Forelimb muscle (tissue), 1 donor: ENCODE measurements at places on chromosomes 16 and 17.

DNA sequence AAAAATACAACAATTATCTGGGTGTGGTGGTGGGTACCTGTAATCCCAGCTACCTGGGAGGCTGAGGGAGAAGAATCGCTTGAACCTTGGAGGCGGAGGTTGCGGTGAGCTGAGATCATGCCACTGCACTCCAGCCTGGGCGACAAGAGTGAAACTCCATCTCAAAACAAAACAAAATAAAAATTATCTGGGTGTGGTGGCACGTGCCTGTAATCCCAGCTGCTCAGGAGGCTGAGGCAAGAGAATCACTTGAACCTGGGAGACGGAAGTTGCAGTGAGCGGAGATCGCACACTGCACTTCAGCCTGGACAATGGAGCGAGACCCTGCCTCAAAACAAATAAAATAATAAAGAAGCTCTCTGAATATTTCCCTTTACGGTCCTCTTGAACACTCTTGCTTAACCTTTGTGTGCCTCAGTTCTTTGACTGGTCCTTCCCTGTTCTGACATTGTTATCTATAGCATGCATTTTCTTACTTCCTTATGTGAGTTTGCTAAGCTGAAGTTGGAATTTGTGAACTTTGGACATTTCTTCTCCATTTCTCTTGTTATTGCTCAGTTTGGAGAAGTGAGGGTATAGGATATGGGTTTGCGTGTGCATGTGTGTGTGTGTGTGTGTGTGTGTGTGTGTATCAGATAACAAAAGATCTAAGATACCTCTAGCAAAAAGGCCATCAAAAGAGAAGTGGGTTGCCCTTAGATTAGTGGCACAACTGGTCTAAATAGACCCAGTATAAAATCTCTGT is 29.7 kb upstream of the WSB1 start:
- no peak for DNase-seq

DNA sequence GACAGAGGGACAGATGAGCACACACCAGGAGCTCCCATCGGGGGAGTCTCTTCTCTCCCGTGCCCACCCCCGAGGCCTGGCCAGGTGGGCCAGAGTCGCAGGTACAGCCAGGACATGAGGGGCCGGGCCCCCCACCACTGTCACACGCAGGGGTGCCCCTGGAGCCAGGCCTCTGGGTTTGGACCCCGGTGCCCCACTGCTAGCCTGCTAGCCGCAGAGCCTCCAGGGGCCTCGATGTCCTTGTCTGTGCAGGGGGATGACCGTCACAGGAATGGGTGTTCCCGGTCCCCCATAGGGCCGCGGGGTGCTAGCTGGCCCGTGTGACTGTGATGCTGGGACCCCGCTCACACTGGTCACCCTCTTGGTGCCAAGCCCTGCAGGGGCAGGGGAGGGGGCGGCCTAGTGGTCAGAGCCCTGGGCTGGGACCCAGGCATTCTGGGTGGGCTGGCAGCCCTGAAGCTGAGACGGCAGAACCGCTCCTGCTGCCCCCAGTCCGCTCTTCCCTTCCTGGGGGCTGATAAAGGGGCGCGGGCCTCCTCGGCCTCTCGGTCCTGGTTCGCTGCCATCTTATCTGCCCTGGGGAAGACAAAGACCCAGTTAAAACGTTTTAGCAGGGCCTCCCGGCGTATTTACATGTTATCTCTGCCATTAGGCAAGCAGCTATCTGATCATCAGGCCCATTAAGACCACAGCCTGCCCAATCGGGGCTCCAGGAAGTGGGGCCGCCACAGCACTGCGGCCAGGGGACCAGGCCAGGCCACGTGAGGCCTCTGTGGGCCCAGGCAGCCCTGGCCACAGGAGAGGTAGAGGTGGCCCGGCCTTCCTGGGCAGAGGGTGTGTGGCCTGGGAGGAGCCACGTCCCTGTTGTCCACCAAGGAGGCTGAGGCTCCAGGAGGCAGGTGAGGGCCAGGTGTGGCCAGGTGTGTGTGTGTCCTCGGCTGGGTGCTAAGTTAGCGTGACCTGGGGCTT is 57.2 kb upstream of the ZC3H18 start:
- no peak for DNase-seq

DNA sequence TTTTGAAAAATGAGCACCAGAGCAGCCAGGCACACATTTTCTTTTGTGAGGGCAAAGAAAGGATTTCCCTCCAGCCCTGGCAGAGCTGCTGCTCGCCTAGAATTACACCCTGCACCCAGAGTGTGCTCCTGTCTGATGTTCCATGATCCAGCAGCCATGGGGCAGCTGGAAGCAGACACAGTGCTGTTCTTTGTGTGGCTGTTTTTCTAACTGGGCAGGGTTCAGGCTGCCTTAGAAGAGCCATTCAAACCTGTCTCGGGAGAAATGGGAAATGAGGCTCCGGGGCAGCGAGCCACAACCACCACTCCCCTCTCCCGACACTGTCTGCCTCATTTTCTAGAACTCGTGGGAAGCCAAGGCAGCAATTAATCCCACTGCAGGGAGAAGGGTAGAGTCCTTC is 28.9 kb downstream of the LITAF start:
- DNase-seq, result no peak

GRCh38 chr17:74715144-74715543 is 2.4 kb upstream of the CD300LF start:
- DNase-seq, result no peak

- DNase-seq, result no peak
Measured at GRCh38 chr17:42087042-42087701, 11.1 kb downstream of the ZNF385C start.

DNA sequence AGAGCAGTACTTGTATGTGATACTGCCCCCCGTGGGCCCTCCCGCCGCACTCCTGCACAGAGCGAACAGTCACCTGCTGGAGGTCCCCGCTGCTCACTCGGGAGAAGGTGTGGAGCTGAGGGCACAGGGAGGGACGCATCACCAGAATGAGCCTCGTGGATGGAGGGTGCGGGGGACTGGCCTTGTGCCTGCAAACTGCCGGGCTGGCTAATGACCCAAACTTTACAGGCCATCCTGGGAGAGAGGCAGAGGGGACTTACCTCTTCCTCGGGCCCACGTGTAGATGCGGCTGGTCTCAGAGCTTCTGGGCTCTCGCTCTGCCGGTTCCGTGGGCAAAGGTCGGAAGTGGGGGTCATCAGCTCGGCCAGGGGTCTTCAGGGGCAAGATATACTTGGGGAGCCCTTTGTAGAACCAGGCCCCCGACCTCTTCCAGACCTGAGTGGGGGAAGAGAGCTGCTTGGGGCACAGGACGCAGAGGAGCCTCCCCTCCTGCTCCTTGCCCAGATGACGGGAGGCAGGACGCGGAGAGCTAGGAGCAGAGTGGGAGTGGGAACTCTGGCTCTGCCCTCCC is 65.5 kb upstream of the DOC2B start:
- no peak for DNase-seq

DNA sequence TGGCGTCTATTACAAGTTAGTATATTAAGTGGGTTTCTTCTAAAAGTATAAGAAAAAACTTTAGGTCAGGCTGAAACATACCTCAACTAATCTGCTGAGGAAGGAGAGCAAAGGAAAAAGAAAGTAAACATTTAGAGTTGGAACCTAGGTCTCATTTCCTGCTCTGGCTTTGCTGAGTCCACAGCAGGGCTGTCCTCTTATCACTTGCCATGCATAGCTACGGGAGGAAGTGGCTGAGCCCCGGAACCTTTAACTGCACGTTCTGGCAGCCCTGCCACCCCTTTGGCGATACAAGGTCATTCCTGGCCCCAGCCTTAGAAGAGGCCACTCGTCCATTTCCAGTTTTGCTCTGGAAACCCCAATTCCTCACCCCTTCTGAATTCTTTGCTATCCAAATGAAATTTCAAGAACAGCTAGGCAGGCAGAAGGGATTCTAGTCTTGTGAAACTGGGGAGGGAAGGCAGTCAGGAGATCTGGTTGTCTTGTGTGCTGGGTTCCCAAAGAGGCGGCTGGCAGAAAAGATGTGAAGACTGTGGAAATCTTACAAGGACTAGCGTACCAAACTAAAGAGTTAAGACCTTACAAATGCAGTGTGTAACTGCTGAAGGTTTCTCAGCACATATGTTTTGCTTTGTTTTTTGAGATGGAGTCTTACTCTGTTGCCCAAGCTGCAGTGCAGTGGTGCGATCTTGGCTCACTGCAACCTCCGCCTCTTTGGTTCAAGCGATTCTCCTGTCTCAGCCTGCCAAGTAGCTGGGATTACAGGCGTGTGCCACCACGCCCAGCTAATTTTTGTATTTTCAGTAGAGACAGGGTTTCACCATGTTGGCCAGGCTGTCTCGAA is 19.1 kb downstream of the WIPI1 start:
- DNase-seq, result no peak

DNA sequence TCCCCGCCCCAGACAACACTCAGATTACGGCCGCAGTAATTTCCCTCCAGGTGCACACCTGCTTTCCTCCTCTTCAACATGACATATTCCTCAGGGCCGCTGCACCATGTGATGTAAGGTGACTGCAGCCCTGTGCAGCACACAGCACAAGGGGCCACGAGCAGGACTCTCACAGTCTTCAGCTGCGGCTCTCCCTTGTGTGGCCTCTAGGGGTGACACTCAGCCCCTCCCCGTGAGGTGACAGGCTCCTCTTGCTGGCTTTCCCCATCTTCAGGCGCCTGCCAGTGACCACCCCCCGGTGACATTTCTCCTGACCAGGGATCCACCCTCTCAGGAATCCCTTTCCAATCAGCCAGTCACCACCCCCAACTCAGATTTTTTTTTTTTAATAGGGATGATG is 31.3 kb upstream of the ABCC3 start:
- DNase-seq, result no peak

GRCh38 chr17:31568121-31568520 is 176.6 kb downstream of the RAB11FIP4 start:
- DNase-seq, result no peak

GRCh38 chr16:29824589-29825144 is 4.4 kb downstream of the MVP start:
- DNase-seq, result no peak

DNA sequence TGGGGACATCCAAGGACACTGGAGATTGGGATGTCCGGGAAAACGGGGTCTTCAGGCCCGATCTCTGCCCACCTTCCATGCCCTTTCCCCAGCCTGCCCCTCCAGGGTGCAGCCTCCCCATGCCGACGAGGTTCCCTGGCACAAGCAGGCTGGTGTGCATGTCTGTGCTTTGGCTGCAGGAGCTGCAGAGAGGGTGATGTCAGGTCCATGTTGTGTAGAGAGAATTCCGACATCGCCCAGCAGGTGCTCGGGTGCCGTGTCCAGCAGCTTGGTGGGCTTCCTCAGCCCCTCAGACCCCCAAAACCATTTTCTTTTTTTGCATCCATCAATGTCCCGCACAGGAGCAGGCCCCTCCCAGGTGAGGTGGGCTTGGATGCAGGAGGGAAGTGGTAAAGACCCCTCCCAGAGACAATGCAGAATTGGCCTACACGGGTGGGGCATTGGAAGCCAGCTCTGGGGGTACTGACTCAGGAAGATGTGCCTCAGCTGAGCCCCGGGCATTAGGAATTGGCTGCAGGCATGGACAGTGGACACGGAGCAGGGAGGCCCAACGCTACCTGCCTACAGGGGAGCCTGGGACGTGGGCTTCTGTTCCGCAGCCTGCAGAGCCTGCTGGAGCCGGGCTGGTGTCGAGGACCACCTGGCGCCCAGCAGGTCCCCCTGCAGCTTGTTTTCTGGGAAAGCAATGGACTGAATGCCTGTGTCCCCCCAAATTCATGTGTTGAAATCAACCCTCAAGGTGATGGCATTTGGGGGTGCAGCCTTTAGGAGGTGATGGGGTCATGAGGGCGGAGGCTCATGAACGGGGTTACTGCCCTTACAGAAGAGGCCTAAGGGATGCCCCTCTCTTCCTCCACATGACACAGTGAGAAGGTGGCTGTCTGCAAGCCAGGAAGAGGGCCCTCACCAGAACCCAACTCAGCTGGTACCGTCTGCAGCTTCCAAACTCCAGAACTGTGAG is 97.5 kb downstream of the METRNL start:
- no peak for DNase-seq

- DNase-seq, result no peak
Measured at GRCh38 chr17:39738568-39738901, 797 bp downstream of the GRB7 start.

GRCh38 chr16:50440991-50441390 is 72.2 kb upstream of the BRD7 start:
- DNase-seq, result no peak

DNA sequence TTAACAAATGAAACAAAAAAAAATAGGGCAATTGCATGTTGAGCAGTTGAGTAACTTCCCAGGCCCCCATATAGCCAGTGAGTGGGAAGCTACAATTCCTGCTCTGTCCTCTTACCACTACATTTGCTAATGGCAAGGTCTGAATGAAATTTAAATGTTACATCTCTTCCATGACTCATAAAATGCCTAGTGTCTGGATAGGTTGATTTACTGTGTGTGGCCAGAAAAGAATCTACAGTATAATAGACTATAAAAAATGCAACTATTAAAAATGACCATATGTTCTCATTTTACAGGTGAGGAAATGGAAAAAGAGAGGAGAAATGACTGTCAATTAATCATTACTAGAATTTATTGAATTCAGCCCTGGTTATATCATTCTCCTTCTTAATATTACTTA is 1199.3 kb downstream of the CDH11 start:
- DNase-seq, result no peak

DNA sequence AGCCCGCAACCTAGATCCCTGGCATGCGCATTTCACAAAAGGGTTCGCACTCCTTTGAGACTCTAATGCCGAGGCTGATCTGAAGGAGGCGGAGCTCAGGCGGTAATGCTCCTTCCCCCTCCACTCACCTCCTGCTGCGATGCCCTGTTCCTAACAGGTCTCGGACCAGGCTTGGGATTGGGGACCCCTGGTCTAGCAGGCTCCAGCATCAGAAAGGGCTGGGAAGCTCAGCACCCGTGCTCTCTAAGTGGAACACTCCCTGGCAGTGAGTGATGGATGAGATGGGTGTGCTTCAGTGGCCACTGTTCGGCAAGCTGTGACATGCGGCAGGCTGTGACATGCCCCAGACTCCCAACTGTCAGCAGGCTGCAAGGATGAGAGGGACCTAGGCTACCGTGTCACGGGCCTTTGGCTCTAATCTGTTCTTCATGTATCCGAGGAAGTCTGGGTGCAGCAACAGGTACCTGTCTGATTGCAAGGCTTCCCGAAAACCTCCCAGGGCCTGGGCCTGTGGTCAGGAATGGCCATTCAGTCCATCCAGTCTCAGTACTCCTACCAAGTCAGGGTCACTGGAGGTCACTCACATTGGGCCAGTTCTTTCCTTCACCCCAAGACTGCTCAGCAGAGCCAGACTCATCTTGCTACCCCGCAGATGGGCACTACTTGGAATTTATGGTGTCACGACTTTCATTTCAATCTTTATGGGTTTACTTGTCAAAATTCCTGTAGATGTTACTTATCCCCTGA is 1.3 kb upstream of the ST6GALNAC2 start:
- DNase-seq, result no peak

- DNase-seq, result no peak
Measured at GRCh38 chr17:27239046-27239445, 54.9 kb upstream of the WSB1 start.

DNA sequence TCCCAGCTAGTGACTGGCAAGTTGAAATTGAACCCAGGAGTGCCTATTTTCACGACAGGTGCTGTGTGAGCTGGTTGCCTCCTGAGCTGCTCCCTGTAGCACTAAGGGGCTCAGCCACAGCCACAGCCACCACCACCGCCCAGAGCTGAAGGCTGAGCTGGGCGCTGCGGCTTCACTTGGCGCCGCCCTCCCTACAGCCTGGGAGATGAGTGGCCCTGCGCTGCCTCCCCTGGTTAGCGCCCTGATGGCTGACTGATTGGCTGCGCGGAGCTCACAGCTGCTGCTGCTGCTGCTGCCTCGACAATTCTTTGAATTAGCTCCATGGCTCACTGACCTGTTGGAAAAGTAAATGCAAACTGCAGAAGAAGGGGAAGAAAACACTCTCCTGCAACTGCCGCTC is 91.8 kb upstream of the TMEM132E start:
- DNase-seq, result no peak
